ENCODE measurements at places on chromosomes 7 and 10.

GRCh38 chr7:80659120-80660055 lies 20.9 kb downstream of the CD36 start:
- no peak for DNase-seq

DNA sequence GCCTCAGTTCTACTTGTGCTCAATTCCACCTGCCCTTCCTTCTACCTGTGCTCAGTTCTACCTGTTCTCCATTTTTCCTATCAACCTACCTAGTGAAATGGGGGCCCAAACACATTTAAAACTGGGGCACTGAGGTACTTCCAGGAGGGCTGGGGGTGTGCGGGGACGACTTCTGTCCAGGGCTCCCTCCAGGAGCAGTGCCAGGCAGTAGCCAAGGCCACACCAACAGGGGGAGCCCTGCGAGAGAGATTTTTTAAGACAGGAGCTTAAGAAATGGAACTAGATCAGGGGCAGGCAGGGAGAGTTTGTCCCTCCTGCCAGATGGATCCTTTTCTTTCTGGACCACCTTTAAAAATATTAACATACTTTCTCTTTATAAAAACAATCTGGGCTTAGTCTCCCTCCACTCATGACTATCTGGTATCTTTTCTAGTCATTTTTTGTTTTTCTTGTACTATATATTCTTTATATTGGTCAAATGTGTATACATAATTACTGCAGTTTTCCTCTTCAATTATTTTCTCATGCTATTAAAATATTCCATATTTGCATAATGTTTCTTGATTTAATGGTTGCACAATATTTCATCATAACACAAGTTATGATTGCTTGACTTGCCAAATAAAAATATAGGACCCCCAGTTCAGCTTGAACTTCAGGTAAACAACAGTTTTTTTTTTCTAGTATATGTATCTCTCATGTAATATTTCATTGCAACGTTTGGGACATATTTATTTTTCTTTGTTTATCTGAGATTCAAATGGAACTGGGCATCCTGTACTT lies 47.3 kb upstream of the INSYN2A start:
- peak; percentile 70 for DNase-seq

GRCh38 chr10:58508316-58508715 lies 4.4 kb upstream of the BICC1 start:
- no peak for DNase-seq

GRCh38 chr7:22581099-22581498 lies 81.1 kb upstream of the STEAP1B start:
- no peak for DNase-seq

DNA sequence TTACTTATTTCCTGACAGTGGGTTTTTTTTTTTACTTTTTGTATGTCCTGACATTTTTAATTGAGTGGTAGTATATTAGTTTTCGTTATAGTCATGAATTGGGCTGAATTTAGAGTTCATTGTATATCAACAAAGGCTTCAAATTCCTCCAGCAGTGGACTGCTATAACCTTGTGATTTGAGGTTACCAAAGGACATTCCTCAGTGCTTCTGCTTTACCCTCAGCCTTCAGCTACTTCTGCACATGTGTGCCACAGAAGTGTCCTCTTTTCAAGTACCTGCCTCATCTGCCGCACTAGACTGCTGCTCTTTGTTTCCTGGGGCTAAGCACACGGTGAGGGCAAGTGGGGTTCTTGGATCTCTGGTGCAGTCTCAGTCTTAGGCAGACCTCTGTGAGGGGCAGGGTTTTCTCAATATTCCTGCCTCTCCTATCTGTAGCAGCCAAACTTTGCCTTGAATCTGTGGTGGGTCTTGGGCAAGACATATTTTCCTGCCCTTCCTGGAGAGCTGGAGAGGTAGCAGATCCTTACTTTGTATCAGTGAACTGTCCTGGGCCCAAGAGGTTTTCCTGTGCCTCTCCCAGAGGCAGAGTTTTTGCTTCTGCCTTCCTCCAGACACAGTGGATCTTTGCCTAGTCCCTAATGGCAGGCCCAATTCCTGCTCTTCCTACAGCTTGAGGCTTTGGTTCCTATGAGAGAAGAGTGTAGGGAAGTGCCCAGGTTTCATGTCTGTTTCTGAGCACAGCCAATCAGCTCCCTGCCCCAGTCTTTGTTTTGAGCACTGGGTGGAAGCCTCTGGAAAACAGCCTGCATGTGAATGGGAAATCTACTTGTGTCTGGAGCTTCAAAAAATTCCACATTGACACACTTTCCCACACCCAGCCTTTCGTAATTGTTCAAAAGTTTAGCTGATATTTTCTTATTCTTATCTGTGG lies 39.0 kb upstream of the STRIP2 start:
- no peak for DNase-seq

- no peak for DNase-seq
Measured at GRCh38 chr7:82481499-82482097, 38.0 kb upstream of the CACNA2D1 start.

DNA sequence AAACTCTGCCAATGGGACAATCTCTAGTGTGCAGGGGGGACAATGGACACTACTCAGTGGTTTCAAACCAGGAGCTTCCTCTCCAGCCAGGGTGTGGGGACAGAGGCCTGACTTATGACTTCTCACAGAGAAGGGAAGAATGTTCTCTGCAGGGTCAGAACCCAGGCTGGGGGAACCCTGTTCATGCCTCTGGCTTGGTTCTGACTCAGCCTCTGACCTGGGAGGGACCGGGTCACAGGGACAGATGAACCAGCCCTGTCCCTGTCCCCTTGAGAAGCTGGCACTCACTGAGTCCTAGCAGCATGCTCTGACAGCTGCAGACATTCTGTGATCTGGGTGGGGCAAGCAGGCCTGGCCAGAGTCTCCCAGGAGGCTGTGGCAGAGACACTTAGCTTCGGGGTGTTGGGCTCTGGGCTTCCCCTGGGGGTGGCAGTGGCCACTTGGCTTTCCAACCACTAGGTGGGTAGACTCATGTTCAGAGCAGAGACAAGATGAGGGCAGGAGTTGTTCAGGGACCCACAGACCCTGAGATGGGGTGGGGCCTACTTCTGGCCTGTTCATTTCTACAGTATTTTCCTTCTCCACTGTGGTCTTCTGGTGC lies 13.6 kb downstream of the TSPAN15 start:
- no peak for DNase-seq

DNA sequence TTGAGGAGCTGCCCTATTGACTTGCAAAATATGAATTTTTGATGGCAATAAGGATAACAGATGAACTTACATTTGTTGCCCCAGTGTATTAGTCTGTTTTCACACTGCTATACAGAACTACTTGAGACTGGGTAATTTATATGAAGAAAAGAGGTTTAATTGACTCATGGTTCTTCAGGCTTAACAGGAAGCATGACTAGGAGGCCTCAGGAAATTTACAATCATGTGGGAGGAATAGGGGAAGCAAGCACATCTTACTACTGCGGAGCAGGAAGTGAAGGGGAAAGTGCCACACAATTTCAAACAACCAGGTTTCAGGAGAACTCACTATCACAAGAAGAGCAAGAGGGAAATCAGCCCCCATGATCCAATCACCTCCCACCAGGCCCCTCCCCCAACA lies 57.9 kb downstream of the ZNF22 start:
- no peak for DNase-seq

- no peak for DNase-seq
Measured at GRCh38 chr10:58393317-58393716, 8.1 kb downstream of the TFAM start.

DNA sequence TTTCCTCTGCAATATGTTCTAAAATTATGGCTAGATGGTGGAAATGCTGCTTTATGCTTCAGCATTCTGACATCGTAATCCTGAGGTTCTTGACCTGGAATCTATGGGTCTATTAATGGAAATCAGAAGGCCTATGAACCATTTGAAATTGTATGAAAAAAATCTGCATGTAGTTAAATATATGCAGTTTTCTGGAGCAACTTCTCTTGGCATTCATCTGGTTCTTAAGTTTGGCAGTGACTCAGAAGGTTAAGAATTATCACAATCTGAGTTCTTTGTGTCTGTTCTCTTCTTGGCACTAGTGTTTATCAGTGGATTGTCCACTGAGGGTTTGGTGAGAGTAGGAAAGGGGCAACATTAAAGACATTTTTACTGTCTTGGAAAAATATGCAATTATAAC lies 71.1 kb upstream of the FZD1 start:
- DNase-seq = no peak

GRCh38 chr7:14376711-14377110 lies 387.2 kb upstream of the ETV1 start:
- DNase-seq = no peak

- peak; percentile 75 for DNase-seq
Measured at GRCh38 chr7:107661081-107661864, 645 bp downstream of the SLC26A4 start.

DNA sequence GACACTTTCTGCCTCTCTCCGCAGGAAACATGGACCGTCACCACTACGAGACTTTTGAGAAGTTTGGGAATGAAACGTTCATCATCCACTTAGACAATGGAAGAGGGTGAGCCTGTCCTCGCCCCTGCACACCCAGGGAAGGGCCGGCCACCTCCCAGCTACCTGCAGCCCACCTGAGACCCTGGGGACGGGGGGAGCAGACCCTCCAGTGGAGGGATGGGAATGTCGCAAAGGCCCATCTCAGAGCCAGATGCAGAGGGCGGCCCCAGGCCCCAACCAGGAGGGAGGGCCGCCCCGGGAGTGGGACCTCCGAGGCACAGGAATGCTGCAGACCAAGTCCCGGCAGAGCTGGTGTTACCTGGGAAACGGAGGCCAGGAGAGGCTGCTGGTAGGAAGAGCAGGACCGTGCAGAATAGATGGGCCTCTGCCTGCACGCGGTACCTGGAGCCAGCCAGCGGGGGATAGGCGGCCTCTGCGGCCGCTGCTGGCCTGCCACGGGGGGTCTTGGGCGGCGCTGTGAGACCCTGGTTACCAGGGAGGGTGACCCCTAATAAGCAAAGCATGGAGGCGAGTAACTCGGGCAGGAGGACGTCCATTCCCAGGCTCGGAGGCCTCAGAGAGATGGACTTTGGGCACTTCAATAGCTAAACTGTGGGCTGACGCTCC lies 32.9 kb upstream of the FOXL3 start:
- DNase-seq = no peak

- DNase-seq = no peak
Measured at GRCh38 chr7:75958802-75959543, 35.4 kb downstream of the TMEM120A start.

- no peak for DNase-seq
Measured at GRCh38 chr10:110993024-110993693, 73.8 kb downstream of the SHOC2 start.

DNA sequence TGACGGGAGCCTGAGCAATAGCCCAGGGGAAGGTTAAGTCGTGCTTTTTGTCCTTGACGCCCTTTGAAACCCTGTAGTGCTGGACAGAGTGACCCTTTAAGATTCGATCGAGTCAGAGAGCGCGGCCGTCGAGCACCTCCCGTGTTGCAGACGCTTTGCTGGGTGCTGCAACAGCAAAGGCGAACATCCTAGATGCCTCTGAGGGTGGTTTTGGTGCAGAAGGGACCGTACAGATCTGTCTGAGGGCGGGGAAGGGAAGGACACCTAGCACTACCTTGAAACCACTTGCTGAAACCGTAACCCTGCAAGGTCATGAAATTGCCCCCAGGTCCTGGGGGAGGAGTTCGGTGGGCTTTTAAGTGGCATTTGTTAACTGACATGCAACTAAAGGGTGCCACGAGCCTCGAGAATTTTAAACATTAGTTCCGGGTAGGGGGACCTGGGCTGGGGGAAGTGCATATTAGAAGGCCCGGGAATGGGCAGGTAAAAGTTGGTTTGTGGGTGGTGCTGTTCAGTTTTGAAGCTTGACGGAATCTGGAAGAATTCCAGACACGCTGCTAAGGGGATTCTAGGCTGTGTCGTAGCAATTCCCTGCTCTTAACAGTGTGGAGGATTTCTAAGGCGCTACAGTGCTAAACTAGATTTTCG lies 786 bp downstream of the ATP5F1C start:
- DNase-seq = peak; percentile 43

GRCh38 chr7:87564296-87564963 lies 36.3 kb downstream of the ABCB1 start:
- DNase-seq = peak; percentile 58

- DNase-seq = peak; percentile 49
Measured at GRCh38 chr7:123692471-123692877, 36.8 kb downstream of the LMOD2 start.

DNA sequence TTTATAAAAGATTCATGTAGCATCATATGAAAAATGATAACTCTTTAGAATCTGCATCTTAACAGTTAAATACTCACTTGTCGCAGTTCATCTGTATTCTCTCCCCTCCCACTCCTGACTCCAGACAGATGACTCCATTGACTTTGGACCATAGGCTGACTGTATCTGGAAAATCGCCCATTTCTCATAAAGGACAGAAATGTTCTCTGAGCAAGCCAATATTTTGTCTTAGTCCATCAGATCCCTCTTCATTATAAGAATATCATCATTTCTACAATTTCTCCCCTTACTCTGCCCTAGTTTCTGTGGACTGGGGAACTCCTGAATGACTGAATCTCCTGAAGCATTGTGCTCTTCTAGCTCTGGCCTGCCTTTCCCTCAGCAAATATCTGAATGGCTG lies 125.4 kb downstream of the SEMA3D start:
- no peak for DNase-seq

GRCh38 chr10:123930340-123931001 lies 38.9 kb upstream of the CPXM2 start:
- DNase-seq = no peak

GRCh38 chr7:104862719-104863118 lies 151.3 kb upstream of the KMT2E start:
- DNase-seq = no peak

- no peak for DNase-seq
Measured at GRCh38 chr7:45937301-45937700, 16.2 kb upstream of the IGFBP3 start.

DNA sequence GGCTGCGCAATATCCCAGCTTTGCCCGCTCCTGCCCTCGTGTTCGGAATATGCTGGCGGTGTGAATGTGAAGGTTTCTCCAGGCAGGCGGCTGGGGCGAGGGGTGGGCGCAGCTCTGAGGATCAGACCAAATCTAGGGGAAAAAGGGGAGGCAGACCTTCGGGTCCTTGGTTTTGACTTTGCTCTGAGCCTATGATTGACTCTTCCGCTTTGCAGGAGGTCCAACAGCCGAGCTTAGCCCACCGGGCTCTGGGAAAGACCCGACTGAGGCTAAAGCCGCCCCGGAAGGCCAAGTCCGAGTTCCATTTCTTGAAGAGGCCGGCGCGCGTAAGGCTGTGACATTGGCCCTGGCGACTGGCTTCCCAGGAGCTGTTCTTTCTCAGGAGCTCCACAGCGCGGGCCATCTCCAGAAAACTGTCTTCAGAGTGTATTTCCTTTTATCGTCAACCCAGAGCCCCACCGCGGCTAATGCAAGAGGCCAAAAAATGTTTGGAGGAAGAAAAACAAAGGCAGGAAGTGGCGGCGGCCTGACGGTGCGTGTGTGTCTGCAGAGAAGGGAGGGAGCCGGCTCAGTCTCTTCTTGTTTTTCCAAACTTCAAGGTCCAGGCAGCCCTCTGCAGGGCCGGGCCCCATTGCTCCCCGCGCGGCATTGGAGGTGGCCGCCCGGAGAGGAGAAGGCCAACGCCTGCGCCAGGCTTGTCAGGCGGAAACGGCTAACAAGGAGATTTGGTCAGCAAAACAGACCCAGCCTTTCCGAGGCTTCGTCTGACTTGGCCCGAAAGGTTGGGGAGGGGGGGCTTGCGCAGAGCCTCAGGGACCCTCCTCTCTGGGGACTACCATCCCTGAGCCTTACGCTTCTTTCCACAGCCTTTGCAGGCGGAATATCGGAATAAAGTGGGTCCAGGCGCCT lies 3.6 kb upstream of the HOXA11 start:
- DNase-seq = no peak

- no peak for DNase-seq
Measured at GRCh38 chr10:60098677-60099601, 192.6 kb upstream of the CCDC6 start.
